Urothelium cell line (cell line): ENCODE measurements at places on chromosomes 16 and 17.

DNA sequence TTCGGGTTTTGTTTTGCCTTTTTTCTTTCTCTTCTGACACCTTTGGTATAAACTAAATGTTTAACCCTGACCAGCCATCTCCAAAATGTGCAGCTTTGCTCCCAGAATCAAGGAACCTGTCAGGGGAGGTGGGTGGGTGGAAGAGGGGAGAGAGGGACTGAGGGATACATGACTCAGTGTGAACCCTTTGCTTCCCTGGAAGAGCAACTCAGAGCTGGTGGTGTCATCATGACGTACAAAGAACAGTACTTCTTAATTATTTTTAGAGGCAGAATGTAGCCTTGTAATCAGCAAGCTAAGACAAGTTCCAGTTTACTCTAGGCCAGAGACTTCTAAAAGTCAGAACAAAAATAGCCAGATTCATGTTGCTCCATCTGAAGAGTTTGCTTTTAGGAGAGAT, 119.6 kb upstream of the HAS3 start:
- no peak for DNase-seq

GRCh38 chr16:67922740-67923139, 8.9 kb downstream of the CTRL start:
- no peak for DNase-seq

- DNase-seq, result no peak
Measured at GRCh38 chr17:22161376-22161775, 469.1 kb downstream of the KCNJ18 start.

DNA sequence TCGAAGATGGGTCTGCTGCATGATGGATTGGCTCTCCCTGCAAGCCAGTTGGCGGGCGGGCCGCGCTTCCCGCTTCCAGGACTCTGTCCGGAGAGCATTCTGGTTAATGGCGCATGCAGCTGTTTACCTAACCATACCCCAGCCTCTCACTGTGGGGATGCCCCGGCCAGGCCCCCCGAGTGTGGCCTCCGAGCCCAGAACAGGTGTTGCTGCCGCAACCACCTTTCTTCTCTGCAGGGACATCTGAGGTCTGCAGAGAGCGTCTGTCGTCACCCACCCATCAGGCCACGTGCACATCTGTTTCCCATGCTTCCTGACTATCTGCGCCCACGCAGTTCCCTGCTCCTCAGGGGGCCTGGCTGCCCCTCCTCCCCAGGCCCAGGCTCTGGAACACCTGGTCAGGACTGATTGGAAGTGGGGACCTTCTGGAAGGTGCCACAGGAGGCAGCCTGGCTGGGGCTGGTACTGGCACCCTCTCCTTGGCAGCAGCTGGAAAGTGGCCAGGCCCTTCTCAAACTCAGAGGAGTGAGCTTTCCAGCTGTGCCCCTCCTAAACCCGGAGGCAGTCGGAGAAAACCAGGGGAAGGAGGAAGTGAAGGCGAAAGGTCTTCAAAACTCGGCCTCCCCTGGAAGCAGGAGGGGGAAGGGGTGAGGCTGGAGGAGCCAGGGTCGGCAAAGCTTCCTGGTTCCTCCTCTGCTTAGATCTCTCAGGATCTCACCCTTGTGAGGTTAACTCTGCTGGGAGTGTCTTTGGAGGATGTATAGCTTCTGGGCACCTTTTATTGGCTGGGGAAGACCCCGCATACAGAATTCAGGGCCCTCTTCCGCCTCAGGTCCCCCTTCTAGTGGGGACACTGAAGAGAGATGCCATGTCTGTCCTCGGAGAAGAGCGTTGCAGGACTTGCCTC, 64.5 kb upstream of the CIBAR2 start:
- no peak for DNase-seq

- no peak for DNase-seq
Measured at GRCh38 chr17:18977021-18977420, 25.1 kb downstream of the SLC5A10 start.

DNA sequence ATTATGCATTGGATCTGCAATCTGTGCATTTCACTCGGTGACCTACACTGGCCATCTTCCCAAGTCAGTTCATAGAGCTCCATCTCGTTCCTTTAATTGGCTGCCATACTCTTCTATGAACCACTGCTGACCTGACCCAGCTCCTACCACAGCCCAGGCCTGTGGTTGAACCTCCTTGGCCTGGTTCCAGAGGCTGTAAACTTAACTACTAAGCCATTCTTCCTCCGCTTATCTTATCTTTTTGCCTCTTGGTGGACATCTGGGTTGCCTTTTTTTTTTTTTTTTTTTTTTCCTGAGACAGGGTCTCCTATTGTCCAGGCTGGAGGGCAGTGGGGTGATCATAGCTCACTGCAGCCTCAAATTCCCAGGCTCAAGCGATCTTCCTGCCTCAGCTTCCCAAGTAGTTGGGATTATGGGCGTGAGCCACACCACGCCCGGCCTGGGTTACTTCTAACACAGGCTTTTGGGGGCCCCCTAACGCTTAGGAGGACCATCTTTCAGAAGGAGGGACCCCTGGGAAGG, 18.3 kb downstream of the COQ7 start:
- DNase-seq, result peak; percentile 29

DNA sequence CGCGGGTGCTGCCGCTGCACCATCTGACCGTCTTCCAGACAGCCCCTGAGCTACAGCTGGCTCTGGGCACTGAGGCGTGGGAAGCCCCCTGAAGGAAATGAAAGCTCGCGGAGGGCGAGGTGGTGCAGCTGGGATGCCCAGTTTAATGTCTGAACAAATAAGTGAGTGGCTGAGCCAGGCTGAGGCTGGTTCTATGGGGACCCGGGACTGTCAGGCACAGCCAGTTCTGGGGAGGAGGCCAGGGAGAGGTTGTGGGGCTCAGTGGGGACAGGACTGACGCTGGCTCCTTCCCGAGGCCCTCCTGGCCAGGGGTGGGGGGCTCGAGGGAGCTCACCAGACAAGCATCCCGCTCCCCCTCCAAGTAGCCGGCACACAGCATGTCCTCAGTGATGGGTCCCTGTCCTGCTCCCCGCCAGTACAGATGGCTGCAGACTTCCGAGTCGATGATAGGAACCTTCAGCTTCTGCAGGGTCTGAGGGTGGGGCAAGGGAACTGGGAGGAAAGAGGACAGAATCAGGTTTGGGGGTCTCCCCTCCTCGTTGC, 4.4 kb downstream of the PRSS22 start:
- no peak for DNase-seq

DNA sequence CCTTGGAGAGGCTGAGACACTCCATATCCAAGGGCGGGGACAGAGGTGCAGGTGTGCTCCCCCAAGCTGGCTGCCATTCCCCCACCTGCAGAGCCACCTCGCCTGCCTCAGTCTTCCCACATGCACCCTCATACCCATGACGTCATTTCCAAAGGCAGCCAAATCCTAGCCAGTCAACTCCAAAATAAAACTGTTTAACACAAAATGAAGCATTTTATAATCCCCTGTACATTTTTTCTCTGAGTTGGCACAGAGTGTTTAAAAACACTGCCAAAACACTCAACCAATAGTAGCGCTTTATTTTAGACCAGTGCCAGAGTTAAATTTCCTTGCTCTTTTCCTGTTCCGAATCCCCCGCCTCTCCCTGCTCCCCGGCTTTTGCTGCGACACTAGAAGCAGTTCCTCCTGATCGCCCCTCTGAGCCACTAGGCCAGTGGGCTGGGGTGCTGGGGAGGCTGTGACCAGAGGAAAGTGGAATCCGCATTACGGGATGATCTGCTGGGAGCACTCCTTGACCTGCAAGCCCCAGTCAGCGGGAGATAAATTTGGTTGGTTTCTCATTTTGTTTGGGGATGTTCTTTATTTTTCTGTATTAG, 139.5 kb downstream of the ZNF423 start:
- DNase-seq, result no peak

DNA sequence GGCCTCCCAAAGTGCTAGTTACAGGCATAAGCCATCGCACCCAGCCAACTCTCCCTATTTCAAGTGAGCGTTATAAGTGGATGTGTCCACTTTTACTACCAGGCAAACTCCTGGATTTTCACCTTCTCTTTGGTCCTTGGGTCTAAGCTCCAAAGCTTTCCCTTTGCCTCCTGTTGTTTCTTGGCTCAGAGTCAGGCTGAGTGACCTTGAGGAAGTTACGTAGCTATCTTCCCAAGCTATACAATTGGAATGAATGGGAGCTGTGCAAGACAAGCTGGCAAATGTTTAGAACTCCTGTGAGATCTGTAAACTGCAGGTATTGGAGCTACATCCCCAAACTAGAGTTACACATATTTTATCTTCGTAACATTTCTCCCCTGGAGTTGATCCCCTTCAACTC, 20.3 kb downstream of the NXPH3 start:
- no peak for DNase-seq

DNA sequence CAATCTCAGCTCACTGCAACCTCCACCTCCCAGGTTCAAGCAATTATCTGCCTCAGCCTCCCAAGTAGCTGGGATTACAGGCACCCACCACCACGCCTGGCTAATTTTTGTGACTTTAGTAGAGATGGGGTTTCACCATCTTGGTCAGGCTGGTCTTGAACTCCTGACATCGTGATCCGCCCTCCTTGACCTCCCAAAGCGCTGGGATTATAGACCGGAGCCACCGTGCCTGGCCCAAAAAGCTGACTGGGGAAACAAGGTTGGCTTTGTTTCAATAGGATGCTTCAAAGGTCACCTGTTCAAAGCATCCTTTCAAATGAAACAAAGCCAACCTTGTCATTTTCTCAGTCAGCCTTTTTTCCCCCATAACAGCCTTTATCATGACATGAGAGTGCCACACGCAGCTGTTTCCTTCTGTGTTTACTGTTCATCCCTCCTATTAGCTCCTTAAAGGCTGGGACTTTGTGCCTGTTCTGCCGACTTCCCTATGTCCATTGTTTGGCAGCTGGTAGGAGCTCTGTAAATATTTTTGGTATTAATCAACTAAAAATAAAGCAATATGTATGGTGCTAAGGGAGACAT, 51.1 kb downstream of the ADAMTS18 start:
- DNase-seq, result no peak

DNA sequence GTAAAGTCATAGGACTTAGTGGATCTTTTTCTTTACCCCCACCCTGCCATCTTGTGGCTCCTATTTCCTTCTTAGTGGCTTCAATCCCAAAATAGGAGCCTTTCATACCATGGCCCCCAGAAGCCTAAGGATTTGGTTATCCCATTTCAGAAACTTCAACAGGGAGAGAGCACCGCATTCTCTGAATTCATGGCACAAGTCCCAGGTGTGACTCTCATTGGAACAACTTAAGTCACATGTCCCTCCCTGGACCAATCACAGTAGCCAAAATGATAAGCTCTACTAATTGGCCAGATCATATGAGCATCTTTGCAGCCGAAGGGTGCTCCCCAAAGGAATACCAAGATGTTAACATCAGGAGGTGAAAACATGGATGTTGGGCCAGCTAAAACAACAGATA, 43.2 kb downstream of the AXIN2 start:
- DNase-seq, result no peak

GRCh38 chr17:20315311-20315710, 152.0 kb downstream of the LGALS9B start:
- DNase-seq, result no peak

DNA sequence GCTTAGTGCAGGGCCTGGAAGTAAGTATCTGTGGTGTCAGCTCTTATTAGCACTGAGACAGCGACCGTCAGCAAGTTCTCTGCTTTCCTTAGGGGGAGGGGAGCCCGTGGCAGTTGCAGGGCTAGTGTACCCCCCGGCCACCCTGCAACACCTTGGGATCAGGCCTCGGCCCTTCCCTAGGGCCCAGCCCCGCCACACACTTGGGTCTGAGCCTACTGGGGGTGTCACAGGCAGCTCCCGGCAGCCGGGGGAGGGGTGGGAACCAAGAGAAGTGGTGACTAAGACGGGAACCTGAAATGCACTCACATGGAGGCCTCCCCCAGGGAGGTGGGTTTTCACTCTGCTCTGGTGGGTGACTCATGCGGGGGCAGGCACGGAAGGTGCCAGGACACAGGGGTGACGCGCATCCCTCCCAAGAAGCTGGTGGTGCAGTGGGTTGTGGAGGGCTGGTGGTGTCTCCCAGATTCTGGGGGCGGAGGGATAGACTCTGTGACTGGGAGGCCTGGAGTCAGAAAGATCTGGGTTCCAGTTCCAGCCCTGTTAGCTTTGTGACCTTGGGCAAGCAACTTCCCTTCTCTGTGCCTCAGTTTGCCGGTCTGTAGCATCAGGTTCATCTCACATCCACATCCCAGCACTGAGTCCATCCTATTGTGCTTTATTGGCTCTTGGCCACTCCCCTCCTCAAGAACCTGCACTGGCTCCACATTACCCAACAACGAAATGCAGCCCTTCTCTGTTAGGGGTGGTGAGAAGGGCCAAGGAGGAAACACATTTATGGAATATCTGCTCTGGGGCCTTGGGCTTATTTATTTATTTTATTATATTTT, 44.5 kb downstream of the LAT start:
- peak; percentile 90 for DNase-seq

DNA sequence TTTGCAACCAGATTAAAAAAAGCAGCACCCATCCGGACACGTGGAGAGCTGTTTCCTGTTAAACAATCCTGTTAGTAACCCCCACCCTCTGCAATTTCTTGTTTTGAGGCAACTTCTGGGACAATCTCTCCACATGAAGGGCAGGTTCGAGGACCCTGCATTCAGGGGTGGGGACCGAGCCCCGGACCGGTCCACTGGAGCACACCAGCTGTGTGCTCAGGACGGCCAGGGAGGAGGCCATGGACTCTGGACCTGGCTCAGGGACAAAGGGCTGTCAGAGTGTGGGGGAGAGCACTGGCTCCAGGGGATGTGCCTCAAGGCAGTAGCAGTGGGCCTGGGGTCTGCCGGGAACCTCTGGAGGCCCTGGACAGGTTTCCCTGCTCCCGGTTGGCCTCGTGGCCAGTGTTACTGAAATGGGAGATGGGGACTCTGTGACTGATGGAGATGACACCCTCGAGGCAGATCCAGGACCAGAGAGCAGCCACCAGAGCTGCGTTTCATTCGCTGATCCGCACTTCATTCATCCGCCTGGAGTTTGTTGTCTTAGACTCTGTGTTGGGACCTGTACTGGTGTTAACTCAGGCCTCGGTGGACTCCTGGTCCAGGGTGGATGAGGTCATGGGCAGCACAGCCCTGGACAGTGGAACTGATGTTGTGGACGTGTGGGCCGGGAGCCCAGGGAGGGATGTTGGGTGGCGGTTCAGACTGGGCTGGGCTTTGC, 2.9 kb upstream of the CPNE7 start:
- no peak for DNase-seq

DNA sequence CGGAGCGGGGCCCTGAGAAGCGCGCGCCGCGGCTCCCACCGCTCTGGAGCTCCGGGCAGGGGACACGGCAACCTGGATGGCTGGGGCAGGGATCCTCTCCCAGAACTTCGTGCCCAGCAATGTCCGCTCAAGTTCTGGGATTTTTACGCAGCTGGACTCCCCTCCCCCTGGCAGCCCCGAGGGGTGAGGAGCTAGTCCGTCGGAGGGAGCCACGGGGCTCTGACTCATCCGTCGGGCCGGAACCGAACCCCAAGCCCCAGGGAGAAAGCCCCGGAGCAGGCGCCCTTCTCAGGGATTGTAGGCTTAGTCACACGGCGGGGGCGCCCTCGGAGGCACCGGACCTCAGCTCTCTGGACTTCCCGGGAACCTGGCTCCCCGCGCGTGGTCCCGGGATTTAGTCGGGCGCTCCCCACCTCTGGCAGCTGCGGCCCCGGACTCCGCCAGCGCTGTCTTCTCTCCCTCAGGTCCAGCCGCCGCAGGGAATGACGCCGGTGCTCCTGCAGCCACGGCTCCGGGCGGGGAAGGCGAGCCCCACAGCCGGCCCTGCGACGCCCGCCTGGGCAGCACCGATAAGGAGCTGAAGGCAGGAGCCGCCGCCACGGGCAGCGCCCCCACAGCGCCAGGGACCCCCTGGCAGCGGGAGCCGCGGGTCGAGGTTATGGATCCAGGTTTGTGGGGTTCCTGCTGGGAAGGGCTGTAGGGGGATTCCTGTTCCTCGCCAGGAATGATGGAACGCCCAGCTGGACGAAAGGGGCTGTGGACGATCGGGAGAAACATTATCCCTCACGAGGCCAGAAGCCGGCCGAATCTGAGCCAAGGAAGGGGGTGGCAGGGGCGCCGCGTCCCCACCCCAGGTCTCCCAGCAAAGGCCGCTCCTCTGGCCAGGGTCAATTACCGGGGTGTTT, 830 bp downstream of the SPHK1 start:
- DNase-seq, result peak; percentile 63
